Stimulated activated CD4-positive, alpha-beta T cell treated with anti-CD3 and anti-CD28 coated beads, Interleukin-1b, Interleukin-23, amount 100 ng/mL, for 48 hours (primary cell): ENCODE measurements at places on chromosomes 5 and 9.

- no peak for DNase-seq
Observed at GRCh38 chr9:136009516-136009915, 48.3 kb upstream of the UBAC1 start.

- no peak for DNase-seq
Observed at GRCh38 chr5:146426853-146427618, 20.1 kb upstream of the TCERG1 start.

- no peak for DNase-seq
Observed at GRCh38 chr5:23496576-23496975, 10.8 kb upstream of the PRDM9 start.

GRCh38 chr9:34370970-34371880 is 5.5 kb downstream of the MYORG start:
- DNase-seq, result no peak

DNA sequence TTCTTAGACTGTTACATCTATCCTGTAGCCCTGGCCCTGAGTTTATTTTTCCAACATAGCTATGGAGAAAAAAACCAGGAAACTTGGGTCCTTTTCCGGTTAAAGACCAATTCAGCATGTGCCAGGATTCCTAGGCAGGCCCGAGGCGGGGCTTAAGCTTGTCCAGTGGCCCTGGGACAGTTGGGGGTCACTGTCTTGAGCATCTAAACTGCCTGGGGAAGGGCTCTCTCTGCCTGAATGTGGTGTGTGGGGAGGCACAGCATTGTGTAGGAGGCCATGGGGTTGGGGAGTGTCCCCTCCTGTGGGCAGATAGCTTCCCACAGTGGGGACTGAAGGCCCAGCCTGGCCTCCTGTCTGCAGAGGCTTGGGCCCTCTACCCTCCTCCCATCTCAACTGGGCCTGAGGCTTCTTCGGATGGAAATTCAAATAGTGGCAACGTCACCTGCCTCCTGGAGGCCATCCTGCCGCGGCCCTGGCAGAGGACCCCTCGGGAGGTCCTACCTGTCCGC is 88.8 kb downstream of the PHF2 start:
- DNase-seq, result no peak

DNA sequence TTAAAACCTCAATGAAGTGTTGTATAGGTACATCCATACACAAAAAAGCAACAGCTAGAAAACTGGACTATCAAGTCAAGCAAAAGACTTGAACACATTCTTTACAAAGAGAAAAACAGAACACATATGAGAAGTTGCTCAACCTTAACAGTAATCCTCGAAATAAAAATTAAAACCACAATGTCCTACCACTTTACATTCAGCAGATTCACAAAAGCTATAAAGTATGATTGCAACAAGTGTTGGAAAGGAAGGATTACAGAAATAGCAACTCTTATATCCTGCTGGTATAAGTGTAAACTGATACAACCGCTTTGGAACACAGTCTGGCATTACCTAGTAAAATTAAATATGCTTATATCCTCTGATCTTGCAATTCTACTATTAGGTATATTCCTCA is 28.5 kb upstream of the GOLGA1 start:
- no peak for DNase-seq

GRCh38 chr5:90000351-90000750 is 409.2 kb downstream of the CETN3 start:
- DNase-seq, result peak; percentile 1

DNA sequence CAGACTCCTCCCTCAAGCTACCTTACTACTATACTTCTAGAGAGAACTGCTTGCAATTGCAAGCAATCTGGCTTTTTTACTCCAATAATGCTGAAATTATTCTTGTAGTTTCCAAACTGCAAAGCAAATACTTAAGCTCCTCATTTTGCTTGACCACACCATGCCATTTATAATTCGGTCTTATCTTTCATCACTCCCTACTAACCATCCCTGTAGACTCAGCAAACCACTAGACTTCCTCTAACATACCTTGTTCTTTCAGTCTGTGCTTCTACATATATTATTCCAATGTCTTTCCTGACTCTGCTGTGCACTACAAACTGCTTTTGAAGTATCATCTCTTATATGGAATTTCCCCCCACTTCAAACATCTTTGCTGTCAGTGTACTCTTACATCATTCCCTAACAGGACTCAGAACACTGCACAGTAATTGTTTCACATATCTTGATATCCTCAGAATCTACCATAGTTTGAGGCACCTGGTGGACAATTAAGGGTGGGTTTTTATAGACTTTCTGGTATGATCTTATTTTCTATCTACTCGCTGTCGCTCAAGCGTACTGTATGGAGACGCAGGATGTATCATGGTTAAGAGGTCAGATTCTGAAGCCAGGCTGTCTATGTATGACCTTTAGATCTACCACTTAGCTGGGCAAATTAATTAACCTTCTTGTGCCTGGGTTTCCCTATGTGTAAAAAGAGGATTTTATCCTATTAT is 2.8 kb downstream of the IL6ST start:
- no peak for DNase-seq

DNA sequence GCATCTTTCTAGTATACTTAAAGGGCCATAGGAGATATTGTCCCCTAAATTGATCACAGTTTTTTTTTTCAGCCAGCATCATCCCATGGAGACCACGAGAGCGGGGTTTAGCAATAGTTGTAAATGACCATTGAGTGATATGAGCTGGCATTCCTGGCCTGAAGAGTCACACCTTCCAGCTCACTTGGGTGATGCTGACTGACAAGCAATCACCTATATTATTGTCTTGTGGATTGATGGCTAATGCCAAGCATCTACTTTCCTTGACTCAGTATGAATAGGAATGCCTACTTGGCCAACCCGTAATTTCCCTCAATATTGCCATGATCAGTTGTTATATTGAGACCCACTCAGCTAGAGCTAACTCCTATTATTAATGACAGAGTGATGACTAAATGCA is 70.5 kb downstream of the ADAMTSL1 start:
- DNase-seq, result no peak

GRCh38 chr5:172414531-172415361 is 39.6 kb downstream of the SH3PXD2B start:
- DNase-seq, result no peak

GRCh38 chr9:123417289-123418051 is 61.5 kb downstream of the CRB2 start:
- no peak for DNase-seq

GRCh38 chr9:134056483-134057306 is 11.1 kb downstream of the BRD3 start:
- DNase-seq, result no peak

DNA sequence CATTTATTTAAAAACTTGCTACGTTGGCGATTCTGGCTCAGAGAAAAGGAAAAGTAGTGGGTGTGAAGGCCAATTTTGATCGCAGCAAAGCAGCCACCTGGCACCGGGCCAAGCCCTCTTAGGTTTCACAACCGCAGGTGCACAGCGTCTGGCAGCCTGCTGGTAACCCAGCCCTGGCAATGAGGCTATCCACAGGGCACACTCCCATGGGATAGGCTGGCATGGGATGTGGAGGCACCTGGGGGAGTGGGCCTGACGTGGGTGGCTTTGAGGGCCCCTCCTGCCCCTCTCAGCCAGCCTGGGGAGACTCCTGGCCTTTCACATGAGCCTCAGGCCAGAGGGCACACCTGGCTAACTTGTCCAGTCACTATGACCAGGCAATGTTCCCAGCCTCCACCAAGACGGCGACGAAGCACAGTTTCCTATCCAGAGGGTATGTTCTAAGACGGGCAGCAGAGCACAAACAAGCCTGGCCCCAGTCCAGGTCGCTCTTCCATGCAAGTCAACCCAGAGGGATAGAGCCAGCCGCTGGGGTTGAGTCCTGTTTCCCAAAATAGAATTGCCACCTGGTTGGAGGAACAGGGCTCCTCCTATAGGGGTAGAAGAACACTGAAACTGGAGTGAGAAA is 19.0 kb downstream of the CMBL start:
- DNase-seq, result peak; percentile 18

GRCh38 chr5:9398227-9398626 is 147.6 kb downstream of the SEMA5A start:
- DNase-seq, result no peak

DNA sequence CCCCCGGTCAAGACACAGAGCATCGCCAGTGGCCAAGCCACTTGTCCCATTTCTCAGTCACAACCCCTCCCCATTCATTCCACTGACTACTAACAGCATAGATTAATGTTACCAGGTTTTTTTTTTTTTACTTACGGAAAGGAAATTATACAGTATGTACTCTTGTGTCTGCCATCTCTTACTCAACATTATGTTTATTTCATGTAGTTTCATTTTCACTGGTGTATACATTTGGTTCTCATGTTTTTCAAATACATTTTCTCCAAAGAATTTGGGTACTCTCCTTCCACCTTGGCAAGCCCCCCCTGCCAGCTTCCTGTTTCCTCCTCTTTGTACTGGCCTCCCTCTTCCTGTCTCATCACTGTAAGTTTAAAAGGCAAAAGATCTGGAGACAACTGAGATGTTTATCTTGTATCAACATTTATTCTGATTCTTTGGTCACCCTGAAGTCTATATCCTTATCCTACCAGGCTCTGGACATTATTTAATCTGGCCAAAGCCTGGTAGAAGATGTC is 207.3 kb downstream of the SAXO1 start:
- DNase-seq, result no peak

- DNase-seq, result no peak
Observed at GRCh38 chr5:9376363-9377117, 169.3 kb downstream of the SEMA5A start.

- DNase-seq, result peak; percentile 64
Observed at GRCh38 chr9:35489313-35490154, at the start of gene RUSC2. RUSC2 (plus strand) TSS chr9:35490111; CDS start chr9:35546522, 56,411 bp downstream.

DNA sequence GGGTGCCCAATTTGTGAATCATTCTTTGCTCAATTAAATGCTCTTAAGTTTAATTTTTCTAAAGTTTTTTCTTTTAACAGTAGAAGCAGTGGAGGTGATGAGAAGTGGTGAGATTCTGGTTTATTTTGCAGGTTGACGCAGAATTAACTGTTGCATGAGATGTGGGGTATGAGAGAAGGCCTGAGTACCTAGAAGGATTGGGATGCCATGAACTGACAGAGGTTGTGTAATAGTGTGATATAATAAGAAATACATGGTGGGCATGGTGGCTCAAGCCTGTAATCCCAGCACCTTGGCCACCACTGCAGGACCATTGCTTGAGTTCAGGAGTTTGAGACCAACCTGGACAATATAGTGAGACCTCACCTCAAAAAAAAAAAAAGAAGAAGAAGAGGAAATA is 8.4 kb upstream of the SH3TC2 start:
- DNase-seq, result no peak

- peak; percentile 71 for DNase-seq
Observed at GRCh38 chr5:179679014-179679674, 1.7 kb downstream of the CBY3 start.

GRCh38 chr5:135241536-135241935 is 157.5 kb downstream of the MACROH2A1 start:
- DNase-seq, result no peak

DNA sequence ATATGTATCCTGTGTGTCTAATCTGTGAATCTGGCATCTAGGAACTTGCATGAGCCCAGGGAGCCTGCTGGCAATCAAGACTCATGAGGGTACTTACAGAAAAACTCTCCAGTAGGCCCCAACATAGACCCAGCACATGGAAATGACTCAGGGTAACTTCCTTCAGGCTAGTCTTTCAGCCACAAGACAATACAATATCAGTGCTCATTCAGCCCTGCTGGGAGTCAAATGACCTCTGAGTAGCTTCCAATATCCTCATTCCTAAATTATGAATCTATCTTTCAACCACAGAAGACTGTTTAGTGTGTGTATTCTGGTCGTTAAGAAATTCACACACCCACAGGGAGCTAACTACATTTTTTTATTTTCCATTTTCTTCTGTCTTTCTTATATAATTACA is 1273.0 kb downstream of the EFNA5 start:
- DNase-seq, result no peak

- DNase-seq, result no peak
Observed at GRCh38 chr9:343773-344172, 129.1 kb downstream of the DOCK8 start.

- DNase-seq, result no peak
Observed at GRCh38 chr9:93234600-93234999, 50.7 kb downstream of the WNK2 start.

DNA sequence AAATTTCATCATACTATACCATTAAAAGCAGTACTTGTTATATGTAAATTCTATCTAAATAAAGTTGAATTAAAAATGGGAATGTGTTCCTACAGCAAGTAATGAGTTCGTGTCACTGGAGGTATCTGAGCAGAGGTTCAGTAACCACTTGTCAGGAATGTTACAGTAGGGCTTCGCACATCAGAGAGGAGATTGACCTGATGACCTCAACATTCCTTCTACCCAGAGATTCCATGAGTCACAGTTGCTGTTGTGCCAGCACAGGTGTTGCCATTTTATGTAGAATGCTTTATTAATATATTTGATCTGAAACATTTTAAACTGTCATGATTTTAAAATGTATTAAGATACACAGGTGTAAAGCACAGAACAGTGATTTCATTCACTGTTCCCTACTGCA is 60.3 kb downstream of the STX17 start:
- DNase-seq, result no peak

DNA sequence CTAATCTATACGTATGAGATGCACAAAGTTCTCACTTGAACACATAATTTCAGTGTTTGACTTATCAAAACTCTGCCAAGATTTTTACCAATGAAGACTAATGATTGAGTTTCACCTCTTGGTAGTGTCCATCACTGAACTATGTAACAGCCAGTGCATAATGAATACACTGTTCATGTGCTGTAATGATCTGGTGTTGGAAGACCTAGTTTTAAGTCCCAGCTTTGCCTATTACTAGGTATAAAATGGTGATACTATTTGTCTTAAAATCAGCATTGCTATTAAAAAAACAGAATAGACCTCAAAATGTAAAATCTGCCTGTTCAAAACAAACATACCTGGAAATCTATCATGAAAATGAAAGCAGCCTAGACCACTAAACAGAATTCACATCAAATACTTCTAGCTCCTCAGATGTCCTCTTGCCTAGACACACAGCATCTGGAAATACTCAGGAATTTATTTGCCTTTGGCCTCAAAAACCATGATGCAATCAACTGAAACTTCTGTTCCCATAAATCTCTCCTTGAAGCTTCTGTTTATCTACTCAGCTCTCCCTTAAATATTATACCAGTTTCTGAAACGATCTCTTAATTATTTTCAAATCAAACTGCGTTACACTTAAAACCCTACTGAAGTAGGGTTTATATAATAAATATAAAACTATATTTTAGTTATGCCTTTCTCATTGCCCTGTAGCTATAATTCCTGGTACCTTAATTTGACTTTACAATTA is 38.1 kb downstream of the MRPS27 start:
- DNase-seq, result no peak

DNA sequence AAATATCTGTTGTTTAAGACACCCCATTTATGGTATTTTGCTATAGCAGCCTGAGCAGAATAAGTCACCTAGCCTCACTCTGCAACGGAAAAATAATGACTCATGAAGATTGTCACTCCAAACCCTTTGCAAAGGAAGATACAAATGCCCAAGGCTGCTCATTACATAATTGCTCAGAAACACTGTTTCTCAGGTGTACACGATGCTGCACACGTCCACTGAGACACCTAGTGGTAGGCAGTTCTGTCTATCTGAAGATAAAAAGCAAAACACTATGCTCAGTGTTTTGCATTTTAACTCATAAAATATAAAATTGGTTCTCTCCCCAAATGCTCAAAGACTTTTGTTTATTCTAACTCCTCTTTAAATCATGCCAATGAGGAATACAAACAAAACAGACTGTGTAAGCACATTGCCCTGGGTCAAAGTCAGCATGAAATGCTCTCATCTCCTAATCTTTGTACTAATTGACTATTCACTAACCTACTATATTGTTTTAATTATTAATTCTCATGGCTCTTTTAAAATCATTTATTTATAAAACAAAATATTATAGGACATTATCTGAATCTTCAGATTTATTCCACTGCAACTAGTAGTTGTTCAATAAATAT is 7.7 kb upstream of the TSLP start:
- no peak for DNase-seq
